ENCODE measurements at places on chromosomes 2 and 18.

- no peak for DNase-seq
Measured at GRCh38 chr2:24898122-24899109, 21.6 kb downstream of the ADCY3 start.

DNA sequence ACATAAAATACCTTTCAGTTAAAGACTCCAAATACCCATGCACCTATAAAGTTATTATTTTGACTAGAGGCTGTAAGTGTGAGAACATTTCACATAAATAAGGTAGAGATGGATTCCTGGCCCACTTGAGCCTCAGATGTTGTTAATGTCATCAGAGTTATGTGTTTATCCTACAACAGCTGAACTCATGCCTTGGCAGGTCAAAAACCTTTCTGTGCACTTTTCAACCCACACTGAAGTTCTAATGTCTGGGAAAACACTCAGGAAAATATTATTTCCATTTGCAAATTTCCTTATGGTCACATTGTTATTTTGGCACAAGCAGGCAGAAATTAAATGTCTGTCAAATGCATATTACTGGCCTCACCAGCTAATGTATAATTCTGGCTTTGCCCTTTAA, 209.2 kb downstream of the LNPK start:
- no peak for DNase-seq

DNA sequence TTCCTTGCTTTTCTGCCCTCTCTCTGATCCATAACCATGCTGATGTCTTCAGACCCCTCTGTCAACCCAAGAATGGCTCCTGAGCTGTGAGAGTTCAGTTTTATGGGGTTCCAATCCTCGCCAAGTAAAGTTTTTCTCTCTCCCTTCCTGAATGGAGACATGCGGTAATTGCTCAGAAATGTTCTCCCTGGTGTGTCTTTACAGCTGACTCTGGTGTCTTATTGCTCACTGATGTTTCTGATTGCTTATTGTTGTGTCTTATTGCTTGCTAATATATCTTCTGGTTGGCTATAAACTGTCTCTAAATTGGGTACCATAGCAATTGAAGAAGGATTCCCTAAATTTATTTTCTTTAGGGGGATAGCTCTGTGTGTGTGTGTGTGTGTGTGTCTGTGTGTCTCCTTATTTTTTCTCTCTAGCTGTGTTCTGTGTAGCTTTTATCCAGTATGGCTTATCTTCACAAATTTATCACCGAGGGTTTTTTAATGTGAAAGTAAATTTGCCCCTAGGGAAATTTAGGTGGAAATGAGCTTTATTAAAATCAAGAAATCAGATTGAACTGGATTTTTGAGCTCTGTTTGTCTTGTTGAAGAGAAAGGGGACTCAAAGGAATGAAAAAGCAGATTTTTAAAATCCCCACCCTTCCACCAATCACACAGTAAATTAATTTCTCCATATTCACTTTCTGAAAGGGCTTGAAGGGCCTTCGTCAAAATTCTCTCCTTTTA, 19.5 kb downstream of the MGAT5 start:
- DNase-seq: peak; percentile 26

GRCh38 chr2:120703330-120703994, 32.2 kb upstream of the GLI2 start:
- peak; percentile 85 for DNase-seq

- DNase-seq: peak; percentile 89
Measured at GRCh38 chr2:82795446-82795845, 1663.6 kb downstream of the SUCLG1 start.

- DNase-seq: no peak
Measured at GRCh38 chr2:215415820-215416577, 19.9 kb downstream of the FN1 start.

GRCh38 chr2:24353973-24354372, 6.4 kb downstream of the ITSN2 start:
- DNase-seq: no peak
